Adrenal gland (tissue), 19 donors: ENCODE measurements at places on chromosomes 5 and 9. TPM values are rescaled to one million over a fixed set of nuclear protein-coding genes. Genes with fewer than 3 reads are reported as not detected.

GABRA1 gene
- total RNA-seq: 0.23 TPM

CTXN3 gene
- total RNA-seq: not detected

COL23A1 gene
- 1.4 TPM for total RNA-seq

DNA sequence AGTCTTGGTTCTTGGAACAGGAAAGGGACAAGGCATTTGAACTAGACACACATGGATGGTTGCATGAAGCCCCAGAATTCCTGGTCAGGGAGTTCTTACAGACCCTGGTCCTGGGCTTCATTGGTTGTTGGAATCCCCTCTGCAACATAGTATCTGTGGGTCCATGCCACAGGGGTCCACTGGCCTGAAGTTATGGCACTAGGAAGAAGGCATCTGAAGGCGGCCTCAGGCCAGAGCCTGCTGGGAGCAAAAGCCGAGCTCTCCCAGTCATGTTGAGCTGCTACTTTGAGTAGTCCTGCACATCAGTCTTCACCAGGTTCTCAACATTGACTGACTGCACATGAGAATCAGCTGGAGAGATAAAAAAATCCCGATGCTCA lies 71.1 kb upstream of the PITX1 start:
- no peaks in the 10 kb centered on the region for H3K4me1 ChIP-seq
- no peak for DNase-seq
- no peak overlapping the region for H3K27ac ChIP-seq
- H3K4me3 ChIP-seq: no peak overlapping the region
- no peaks in the 10 kb centered on the region for H3K27me3 ChIP-seq

DNA sequence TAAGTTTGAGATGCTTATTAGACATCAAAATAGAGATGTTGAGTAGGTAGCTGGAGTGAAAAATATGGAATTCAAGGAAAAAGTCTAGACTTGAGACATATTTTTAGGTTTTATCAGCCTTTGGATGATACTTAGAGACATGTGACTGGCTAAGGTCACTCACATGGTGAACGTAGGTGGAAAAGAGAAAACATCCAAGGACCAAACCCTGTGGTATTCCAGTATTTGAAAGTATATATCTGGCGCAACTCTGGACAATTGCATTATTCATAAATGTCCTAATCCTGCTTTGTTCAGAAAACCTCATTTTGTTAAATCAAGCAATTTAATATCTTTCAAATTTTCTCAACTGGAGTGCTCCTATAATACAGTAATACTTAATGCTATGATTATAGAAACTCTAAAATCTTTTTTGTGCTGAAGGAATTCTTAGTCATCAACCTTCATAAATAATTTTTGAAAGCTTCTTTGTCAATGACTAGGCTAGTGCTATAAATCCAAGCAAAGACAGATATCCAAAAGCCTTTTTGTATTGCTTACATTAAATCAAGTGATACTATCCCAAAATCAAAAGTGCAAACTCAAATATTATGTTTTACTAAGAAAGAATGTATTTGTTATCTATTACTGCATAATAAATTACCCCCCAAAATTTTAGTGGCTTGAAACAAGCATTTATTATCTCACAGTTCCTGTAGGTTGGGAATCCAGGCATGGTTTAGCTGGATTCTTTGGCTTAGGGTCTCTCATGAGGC lies 452.0 kb downstream of the ENC1 start:
- no peaks in the 10 kb centered on the region for H3K27me3 ChIP-seq
- H3K4me3 ChIP-seq: no peak overlapping the region
- H3K36me3 ChIP-seq: no peaks in the 10 kb centered on the region
- no peak overlapping the region for H3K27ac ChIP-seq
- no peak for DNase-seq

GRCh38 chr9:137411260-137411644 lies 11.7 kb downstream of the EXD3 start:
- H3K36me3 ChIP-seq: no peaks in the 10 kb centered on the region
- no peak overlapping the region for H3K4me3 ChIP-seq
- DNase-seq: no peak
- no peaks in the 10 kb centered on the region for H3K27me3 ChIP-seq
- H3K4me1 ChIP-seq: peaks cover 28% of the 10 kb centered on the region

DNA sequence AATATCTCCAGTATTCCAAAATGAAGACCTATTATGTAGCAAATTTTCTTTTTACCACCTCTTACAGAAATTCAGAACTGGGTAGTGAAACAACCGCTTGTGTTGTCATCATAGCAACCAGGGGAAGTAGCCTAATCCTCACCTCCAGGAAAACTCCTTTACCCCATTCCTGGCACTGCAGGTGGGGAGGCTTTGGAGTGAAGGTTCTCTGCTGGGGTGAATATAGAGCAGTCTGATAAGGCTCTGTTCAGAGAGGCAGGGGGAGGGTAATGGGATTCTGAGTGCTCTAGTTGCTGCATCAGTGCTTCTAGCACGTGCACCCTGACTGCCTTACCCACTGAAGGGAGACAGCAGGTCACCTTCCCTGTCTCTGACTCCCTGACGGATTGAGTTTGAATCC lies 116.2 kb downstream of the MAN2A1 start:
- peaks cover 10% of the 10 kb centered on the region for H3K4me1 ChIP-seq
- H3K27me3 ChIP-seq: no peaks in the 10 kb centered on the region
- no peak overlapping the region for H3K27ac ChIP-seq
- H3K36me3 ChIP-seq: no peaks in the 10 kb centered on the region
- DNase-seq: no peak

DNA sequence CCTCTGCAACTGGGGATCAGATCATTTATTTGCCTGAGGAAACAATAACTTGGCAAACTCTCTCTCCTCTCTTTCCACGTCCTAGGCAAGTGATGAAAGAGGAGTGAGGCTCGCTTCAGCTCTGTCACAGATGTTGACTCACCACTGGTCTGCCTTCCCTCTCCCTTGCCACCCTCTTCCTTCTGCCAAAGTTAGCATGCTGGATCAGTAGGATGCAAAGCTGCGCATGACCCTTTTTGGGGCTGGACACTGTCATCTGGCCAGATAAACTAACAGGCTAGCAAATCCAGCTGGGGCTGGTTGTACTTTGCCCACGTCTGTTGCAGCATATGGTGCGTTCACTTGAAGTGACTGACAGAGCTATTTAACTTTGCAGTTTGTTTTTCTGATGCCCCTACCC lies 36.2 kb upstream of the SMARCA2 start:
- no peaks in the 10 kb centered on the region for H3K27me3 ChIP-seq
- no peak overlapping the region for H3K4me3 ChIP-seq
- DNase-seq: no peak
- no peaks in the 10 kb centered on the region for H3K4me1 ChIP-seq

DNA sequence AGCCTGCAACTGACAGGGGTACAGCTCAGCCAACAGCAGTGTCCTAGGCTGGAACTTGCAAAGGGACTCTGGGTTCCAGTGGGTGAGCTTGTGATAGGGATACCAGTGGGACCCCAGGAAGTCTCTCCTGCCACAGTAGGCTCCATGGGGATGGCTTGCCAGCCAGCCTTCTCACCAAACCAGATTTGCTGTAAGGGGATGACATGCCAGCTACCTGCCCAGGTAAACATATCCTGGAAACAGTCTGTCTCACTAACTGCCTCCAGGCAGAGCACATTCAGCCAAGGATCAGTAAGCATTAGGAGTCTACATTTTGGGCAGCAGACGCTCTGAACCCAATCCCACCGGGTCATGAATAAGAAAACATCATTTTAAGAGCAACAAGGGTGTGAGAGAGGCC lies 49.9 kb downstream of the SIL1 start:
- H3K27ac ChIP-seq: peak overlapping the region; percentile 47
- H3K36me3 ChIP-seq: no peaks in the 10 kb centered on the region
- H3K4me3 ChIP-seq: no peak overlapping the region
- DNase-seq: no peak
- H3K4me1 ChIP-seq: peaks cover 19% of the 10 kb centered on the region
